Articular chondrocyte of knee joint (primary cell): ENCODE measurements at places on chromosomes 3 and 15. TPM values are rescaled to one million over a fixed set of nuclear protein-coding genes. Genes with fewer than 3 reads are reported as not detected.

The JAGN1 gene
- 22.3 and 29.5 TPM in 2 replicates for total RNA-seq

The ANKUB1 gene
- not detected in 2 replicates for total RNA-seq

The DNASE1L3 gene
- 0.13 and 0.43 TPM in 2 replicates for total RNA-seq

The NPAP1 gene
- total RNA-seq, result 0.11 TPM in 1 of 2 replicates, not detected in the other

The ZCWPW2 gene
- total RNA-seq, result 0.91 and 2.2 TPM in 2 replicates

The DZIP3 gene
- 15.8 and 19.8 TPM in 2 replicates for total RNA-seq

The ABHD5 gene
- total RNA-seq, result 42.5 and 46.3 TPM in 2 replicates

The LRRN1 gene
- total RNA-seq, result 1.4 and 4.5 TPM in 2 replicates

The CFAP20DC gene
- 4.2 and 6.2 TPM in 2 replicates for total RNA-seq

The ARHGAP31 gene
- total RNA-seq, result 25.3 and 35.8 TPM in 2 replicates

The KBTBD13 gene
- total RNA-seq, result not detected in 2 replicates

The GHSR gene
- total RNA-seq, result not detected in 2 replicates

The KBTBD12 gene
- under 0.01 TPM in 1 of 2 replicates, not detected in the other for total RNA-seq

The IL5RA gene
- total RNA-seq, result not detected in 2 replicates

The OR5H2 gene
- total RNA-seq, result not detected in 2 replicates

The U2SURP gene
- total RNA-seq, result 103 and 111 TPM in 2 replicates

The SEMA3F gene
- 9.5 and 14.2 TPM in 2 replicates for total RNA-seq

The ARGFX gene
- total RNA-seq, result not detected in 2 replicates

The ITGA11 gene
- total RNA-seq, result 249 and 306 TPM in 2 replicates

The GRAMD2A gene
- total RNA-seq, result 0.54 and 1.0 TPM in 2 replicates

The CELSR3 gene
- total RNA-seq, result 1.3 and 1.4 TPM in 2 replicates

The THAP10 gene
- total RNA-seq, result 2.4 and 2.7 TPM in 2 replicates

The HRG gene
- not detected in 2 replicates for total RNA-seq

The GPR176 gene
- 140 and 142 TPM in 2 replicates for total RNA-seq

The ALPK3 gene
- 0.78 and 2.8 TPM in 2 replicates for total RNA-seq

The SAMMSON gene
- total RNA-seq, result not detected in 2 replicates

The HDGFL3 gene
- total RNA-seq, result 35.7 and 47.7 TPM in 2 replicates

The SAMD7 gene
- not detected in 2 replicates for total RNA-seq

The PHC3 gene
- 51.6 and 64.9 TPM in 2 replicates for total RNA-seq

The CAV3 gene
- total RNA-seq, result not detected in 2 replicates

The CFAP100 gene
- total RNA-seq, result not detected in 2 replicates

The OSTN gene
- 1.4 TPM in 1 of 2 replicates, not detected in the other for total RNA-seq

The TTLL13 gene
- 0.11 and 0.13 TPM in 2 replicates for total RNA-seq

The ABHD2 gene
- total RNA-seq, result 124 and 169 TPM in 2 replicates

The IDH3A gene
- 38.9 and 54.4 TPM in 2 replicates for total RNA-seq

The GOLGA8H gene
- total RNA-seq, result 1.4 and 1.9 TPM in 2 replicates

The CAMK2N2 gene
- total RNA-seq, result not detected in 2 replicates

The B3GNT5 gene
- 1.7 and 3.5 TPM in 2 replicates for total RNA-seq

The APBA2 gene
- 2.2 and 2.6 TPM in 2 replicates for total RNA-seq

The TNFSF10 gene
- 4.3 and 8.6 TPM in 2 replicates for total RNA-seq

The SMCO1 gene
- total RNA-seq, result not detected in 2 replicates

The SPSB4 gene
- total RNA-seq, result 0.43 and 1.4 TPM in 2 replicates

The PRR23B gene
- not detected in 2 replicates for total RNA-seq

The CHRNA7 gene
- 0.22 and 0.65 TPM in 2 replicates for total RNA-seq

The SEMA5B gene
- 0.13 and 0.32 TPM in 2 replicates for total RNA-seq
